ENCODE measurements at places on chromosomes 12 and 14.

- no peak for DNase-seq
These were observed 742 bp upstream of the MARS1 start for GRCh38 chr12:57487055-57487596.

DNA sequence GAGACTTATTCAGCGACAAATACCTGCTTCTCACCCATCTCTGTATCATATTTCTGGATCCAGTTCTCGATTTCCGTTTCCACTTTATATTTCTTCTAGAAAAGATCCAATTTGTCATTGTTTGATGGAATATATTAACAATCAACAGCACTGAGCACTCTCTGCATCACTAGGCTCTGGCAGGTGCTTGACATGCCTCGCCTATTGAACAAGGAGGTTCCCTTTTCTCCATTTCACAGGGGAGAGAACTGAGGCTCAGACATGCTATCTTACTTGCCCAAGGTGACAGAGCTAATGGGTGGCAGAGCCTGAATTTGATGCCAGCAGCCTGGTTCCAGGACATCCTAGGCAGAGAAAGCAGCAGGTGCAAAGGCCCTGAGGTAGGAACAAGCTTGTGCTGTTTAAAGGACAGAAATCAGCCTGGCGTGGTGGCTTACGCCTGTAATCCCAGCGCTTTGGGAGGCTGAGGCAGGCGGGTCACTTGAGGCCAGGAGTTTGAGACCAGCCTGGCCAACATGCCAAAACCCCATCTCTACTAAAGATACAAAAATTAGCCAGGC is 12.1 kb downstream of the RITA1 start:
- no peak for DNase-seq

DNA sequence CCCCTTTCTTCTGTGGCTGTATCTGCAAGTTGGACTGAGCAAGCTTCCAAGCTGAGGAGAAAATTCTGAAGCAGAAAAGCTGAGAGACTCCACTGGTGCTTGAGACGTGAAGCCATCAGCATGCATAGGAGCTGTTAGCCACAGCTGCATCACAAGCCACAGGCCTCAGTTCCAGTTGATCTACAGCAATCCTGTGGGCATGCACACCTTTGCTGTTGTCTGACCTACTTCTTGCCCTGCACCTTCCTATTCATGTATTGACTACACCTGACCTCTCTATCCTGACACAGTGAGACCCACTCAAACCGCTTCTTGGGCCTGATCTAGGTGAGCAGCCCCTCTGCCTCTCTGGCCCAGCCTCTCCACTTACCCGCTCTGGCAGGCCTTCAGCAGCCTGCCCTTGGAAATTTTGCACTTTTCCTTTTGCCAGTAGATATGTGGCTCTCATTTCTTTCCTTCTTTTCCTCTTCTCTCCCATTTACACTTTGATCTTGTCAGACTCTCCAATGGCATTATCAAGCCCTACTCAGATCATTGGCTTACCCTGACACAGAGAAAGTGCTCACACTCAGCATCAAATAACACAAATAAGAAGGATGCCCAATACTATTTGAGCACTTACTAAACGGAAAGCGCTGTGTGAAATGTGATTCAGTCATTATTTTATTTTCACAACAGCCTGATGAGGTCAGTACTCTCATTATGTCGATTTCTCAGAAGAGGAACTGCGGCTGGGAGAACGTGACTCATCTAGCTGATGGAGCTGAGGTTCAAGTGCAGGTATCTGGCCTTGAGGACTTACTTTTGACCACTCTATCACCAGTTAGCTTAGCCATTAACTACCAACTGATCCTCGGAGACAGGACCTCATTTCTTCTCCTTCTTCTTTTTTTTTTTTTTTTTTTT is 21.9 kb upstream of the PTGR2 start:
- DNase-seq = peak; percentile 43

GRCh38 chr14:78358591-78358990 is 188.4 kb downstream of the NRXN3 start:
- DNase-seq = no peak

GRCh38 chr12:81797100-81797499 is 38.0 kb upstream of the PPFIA2 start:
- DNase-seq = peak; percentile 1
